Uterus (tissue), 4 donors: ENCODE measurements at places on chromosomes 1 and 21. TPM values are rescaled to one million over a fixed set of nuclear protein-coding genes. Genes with fewer than 3 reads are reported as not detected.

GRCh38 chr1:185694081-185694480, 40.1 kb upstream of the HMCN1 start:
- no peaks in the 10 kb centered on the region for H3K36me3 ChIP-seq
- peak overlapping the region; percentile 37 for H3K27ac ChIP-seq

GRCh38 chr21:30206551-30207251, 9.2 kb downstream of the CLDN8 start:
- no peaks in the 10 kb centered on the region for H3K36me3 ChIP-seq
- no peaks in the 10 kb centered on the region for H3K4me1 ChIP-seq
- H3K4me3 ChIP-seq: no peak overlapping the region
- no peak for DNase-seq
- no peak overlapping the region for H3K27ac ChIP-seq

DNA sequence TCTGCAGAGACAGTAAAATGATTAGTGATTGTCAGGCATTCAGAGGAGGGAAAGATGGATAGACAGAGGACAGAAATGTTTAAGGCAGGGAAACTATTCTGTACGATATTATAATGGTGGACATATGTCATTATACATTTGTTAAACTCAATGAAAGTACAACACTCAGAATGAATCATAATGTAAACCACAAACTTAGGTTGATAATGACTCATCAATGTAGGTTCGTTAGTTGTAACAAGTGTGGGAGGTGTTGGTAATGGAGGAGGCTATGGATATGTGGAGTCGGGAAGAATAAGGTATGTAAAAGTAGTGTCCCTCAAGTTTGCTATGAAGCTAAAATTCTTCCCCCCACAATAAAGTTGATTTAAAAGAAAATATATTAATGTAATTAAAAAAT, 455.0 kb downstream of the BRINP3 start:
- H3K27ac ChIP-seq: no peak overlapping the region
- no peaks in the 10 kb centered on the region for H3K36me3 ChIP-seq
- DNase-seq: no peak
- no peak overlapping the region for H3K4me3 ChIP-seq

DNA sequence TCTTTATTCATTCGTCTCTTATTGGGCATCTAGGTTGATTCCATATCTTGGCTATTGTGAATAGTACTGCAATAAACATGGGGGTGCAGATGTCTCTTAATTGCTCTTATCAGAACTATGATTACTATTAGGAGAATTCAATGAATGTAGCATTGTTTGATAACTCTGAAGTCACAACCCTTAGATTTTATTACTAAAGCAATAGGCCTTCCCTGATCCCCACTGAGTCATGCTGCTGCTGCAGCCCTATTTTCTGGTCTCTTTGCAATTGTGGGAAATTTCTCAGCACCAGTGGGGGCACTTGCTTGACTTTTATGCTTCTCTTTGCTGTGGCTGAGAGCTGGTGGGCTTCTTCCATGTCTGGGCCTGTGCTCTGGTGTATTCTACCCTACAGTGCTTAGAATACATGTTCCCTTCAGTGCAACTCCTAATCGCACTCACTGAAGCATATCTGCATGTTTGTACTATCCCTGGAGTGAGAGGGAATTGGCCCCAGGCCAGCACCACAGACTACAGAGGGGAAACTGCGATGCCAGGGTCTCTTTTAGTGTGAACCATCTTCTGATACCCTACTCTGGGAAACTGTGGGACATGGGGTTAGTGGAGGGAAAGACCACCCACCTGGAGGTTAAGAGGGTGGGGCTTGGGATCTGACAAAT, 52.2 kb upstream of the ROR1 start:
- H3K4me1 ChIP-seq: no peaks in the 10 kb centered on the region
- H3K27ac ChIP-seq: no peak overlapping the region
- H3K36me3 ChIP-seq: no peaks in the 10 kb centered on the region
- DNase-seq: no peak

DNA sequence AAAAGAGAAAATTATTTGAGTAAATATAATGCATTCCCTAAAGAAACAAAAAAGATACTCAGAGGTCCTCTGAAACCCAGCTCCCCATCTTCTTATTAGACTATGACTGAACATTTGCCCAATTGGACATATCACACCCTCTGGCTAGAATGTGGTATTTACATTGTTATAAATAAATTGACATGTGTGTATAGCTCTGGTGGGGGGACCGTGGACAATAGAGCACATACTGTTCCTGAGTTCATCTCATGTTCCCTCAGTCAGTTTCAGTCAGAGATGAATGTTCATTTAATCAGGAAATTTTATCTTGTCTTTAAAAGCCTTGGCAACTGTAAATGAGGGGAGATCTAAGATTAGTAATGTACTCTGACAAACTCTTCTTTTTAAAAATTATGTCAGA, 459.3 kb upstream of the ADAMTS5 start:
- no peaks in the 10 kb centered on the region for H3K27me3 ChIP-seq
- DNase-seq: no peak
- no peak overlapping the region for H3K4me3 ChIP-seq
- H3K4me1 ChIP-seq: no peaks in the 10 kb centered on the region
- peak overlapping the region; percentile 36 for H3K27ac ChIP-seq

DNA sequence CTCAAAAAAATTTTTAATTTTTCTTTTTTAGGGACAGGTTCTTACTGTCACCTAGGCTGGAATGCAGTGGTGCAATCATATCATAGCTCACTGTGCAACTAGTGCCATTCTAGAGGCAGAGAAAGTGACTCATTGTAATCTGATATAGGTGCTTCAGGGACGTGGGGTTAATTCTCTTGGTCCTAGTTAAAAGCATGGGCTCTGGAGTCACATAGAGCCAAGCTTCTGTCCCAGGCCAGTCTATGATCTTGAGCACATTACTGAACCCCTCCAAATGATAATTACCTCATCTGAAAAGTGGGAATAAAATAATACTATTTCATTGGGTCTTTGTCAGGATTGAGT, 1.1 kb upstream of the ADIPOR1 start:
- H3K27ac ChIP-seq: no peak overlapping the region
- H3K4me3 ChIP-seq: no peak overlapping the region
- H3K27me3 ChIP-seq: no peaks in the 10 kb centered on the region

DNA sequence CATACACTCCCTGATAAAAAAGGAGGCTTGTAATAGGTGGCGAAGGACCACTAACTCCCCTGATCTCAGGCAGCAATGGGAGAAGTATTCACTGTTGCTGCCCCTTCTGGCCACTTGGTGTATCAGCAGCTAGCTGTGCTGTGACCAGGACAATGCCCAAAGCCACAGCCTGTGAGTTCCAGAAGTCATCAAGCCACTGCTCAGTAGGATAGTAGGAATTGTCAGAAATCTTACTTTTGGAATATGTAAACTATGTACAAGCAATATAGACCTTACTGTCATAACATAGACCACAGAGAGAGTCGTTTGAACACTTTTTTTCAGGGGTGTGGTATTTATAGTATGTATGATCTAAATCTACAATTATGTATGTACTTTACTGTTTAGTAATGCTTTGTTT, 248.3 kb upstream of the CAMK1G start:
- DNase-seq: no peak
- H3K36me3 ChIP-seq: no peaks in the 10 kb centered on the region
- H3K4me1 ChIP-seq: no peaks in the 10 kb centered on the region
- no peak overlapping the region for H3K27ac ChIP-seq

GRCh38 chr1:222594789-222595188, 5.1 kb upstream of the TAF1A start:
- no peaks in the 10 kb centered on the region for H3K4me1 ChIP-seq
- no peak for DNase-seq
- no peak overlapping the region for H3K27ac ChIP-seq
- no peaks in the 10 kb centered on the region for H3K36me3 ChIP-seq
- H3K4me3 ChIP-seq: no peak overlapping the region

GRCh38 chr1:192284927-192285326, 31.9 kb upstream of the RGS21 start:
- no peaks in the 10 kb centered on the region for H3K27me3 ChIP-seq
- H3K4me1 ChIP-seq: no peaks in the 10 kb centered on the region
- no peak for DNase-seq
- no peak overlapping the region for H3K27ac ChIP-seq
- H3K36me3 ChIP-seq: no peaks in the 10 kb centered on the region

DNA sequence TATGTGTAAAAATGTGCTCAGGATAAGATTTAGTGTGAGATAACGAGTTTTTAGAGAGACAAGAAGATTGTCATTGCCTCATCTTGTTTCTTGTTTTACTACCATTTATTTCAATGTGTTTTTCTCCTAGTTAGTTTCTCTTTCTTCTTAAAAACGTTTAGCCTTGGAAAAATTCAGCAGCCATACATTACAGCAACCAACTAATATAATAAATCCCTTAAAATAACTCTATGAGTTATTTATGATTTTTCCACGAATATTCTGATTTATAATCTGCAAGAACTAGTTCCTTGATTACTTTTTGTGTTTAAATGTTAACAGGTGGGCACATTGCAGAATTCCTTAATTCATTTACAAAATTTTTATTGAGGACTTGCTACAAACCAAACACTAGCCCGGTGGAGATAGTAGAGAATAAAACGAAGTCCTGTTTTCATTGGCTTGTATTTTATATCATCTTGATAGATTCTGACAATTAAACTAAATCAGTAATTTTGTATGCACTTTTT, 118.9 kb downstream of the OSBPL9 start:
- peak overlapping the region; percentile 69 for H3K27ac ChIP-seq
- peaks cover 5% of the 10 kb centered on the region for H3K4me1 ChIP-seq
- no peak overlapping the region for H3K4me3 ChIP-seq
- DNase-seq: no peak
- no peaks in the 10 kb centered on the region for H3K27me3 ChIP-seq

GRCh38 chr1:181396171-181396670, 87.1 kb upstream of the CACNA1E start:
- H3K4me1 ChIP-seq: no peaks in the 10 kb centered on the region
- H3K36me3 ChIP-seq: no peaks in the 10 kb centered on the region
- no peak overlapping the region for H3K27ac ChIP-seq
- DNase-seq: no peak

GRCh38 chr1:178942285-178943198, 71.7 kb upstream of the ANGPTL1 start:
- no peaks in the 10 kb centered on the region for H3K27me3 ChIP-seq
- DNase-seq: no peak
- no peaks in the 10 kb centered on the region for H3K36me3 ChIP-seq
- no peak overlapping the region for H3K4me3 ChIP-seq
- H3K4me1 ChIP-seq: peaks cover 5% of the 10 kb centered on the region
- peak overlapping the region; percentile 88 for H3K27ac ChIP-seq

- H3K27ac ChIP-seq: no peak overlapping the region
- no peak overlapping the region for H3K4me3 ChIP-seq
- H3K27me3 ChIP-seq: no peaks in the 10 kb centered on the region
- no peaks in the 10 kb centered on the region for H3K36me3 ChIP-seq
- H3K4me1 ChIP-seq: no peaks in the 10 kb centered on the region
- DNase-seq: no peak
Observed at GRCh38 chr1:81382561-81382960, 418.2 kb upstream of the ADGRL2 start.

- H3K4me3 ChIP-seq: no peak overlapping the region
- peak; percentile 17 for DNase-seq
- H3K27ac ChIP-seq: peak overlapping the region; percentile 51
- no peaks in the 10 kb centered on the region for H3K27me3 ChIP-seq
- no peaks in the 10 kb centered on the region for H3K36me3 ChIP-seq
Observed at GRCh38 chr21:45989355-45990048, 7.9 kb downstream of the COL6A1 start.

A3GALT2 gene
- not detected for total RNA-seq

CENPL gene
- 24.2 TPM for total RNA-seq
